ENCODE measurements at places on chromosomes 12 and 14.

GRCh38 chr12:56119361-56119796 is 1.3 kb downstream of the ZC3H10 start:
- no peak for DNase-seq

DNA sequence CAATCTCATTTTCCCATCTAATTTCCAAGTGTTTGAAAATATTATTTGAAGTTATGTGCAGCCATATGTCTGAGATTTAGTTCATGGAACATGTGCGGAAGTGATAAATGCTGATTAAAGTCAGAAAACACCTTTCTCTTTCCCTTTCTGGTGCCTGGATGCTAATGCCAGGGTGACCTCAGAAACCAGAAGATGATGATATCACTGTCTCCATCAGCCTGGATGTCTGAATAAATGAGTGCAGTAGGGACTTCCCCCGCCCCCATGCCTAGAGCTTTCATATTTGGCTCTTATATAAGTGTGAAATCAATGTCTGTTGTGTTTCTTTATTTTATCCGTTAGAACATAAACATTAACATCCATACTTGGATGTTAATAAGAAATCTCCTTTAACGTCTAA is 261.9 kb upstream of the LRIG3 start:
- DNase-seq, result no peak

DNA sequence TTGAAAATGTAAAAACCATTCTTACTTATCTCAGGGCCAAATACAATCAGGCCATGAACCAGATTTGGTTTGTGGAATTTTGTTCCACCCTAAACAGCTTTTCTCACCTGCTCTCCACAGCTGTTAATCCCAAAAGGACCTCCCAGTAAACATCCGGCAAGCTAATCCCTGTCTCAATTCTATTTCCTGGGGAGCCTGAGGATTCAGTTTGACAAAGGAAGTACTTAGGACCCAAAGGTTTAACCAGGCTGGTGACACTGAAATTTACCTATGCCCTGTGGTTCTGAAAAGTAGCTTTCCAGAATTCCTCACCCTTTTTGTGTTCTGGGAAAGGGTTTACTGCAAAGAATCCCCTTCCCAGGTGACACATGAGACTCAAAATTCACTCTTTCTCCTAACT is 15.0 kb downstream of the CAPZA3 start:
- no peak for DNase-seq

GRCh38 chr14:38120109-38120508 is 87.6 kb upstream of the SSTR1 start:
- DNase-seq, result no peak

GRCh38 chr12:108612788-108613282 is 15.0 kb upstream of the TMEM119 start:
- no peak for DNase-seq

GRCh38 chr12:29552324-29552927 is 54.9 kb upstream of the OVCH1 start:
- DNase-seq, result peak; percentile 33

DNA sequence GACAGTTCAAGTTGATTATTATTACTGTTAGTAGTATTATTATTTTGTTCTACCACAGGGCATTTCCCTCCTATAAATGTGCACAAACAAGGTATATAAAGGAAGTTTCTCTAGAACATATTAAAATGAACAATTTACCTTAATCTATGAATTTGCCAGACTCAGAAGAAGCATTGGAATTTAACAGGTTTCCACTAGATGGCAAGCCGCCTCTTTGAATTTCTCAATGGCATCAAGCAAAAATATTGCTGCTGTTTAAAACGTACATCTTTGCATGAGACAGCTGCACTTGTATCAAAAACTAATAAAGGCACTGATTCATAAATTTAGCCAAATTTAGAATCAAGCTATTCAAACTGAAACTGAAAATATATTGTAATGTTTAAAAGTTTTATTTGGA is 34.6 kb upstream of the MIS18BP1 start:
- DNase-seq, result no peak

DNA sequence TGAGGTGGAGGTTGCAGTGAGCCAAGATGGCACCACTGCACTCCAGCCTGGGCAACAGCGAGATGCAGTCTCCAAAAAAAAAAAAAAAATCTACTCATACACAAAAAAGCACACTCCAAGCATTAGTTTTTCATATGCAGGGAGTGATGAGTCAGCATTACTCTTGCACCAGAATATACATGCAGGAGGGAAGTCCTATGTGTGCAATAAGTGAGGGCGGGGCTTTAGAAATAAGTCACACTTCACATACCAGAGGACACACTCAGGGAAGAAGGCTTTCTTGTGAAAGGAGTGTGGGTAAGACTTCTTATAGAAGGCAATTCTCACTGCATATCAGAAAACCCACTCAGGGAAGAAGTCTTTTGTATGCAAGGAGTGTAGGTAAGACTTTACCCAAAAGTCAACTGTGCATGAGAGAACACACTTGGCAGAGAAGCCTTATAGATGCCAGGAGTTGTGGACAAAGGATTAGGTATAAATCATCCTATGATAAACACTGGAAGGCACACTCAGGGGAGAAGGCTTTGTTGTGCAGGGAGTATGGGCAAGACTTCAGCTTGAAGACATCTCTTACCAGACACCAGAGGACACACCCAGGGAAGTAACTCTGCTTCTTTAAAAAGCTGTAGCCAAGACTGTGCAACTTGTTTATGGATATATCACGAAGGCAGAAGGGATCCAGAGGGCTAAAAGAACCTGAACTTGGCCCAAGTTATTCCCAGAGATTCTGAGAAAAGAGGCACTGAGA is 50.5 kb downstream of the ATF7 start:
- DNase-seq, result no peak

- no peak for DNase-seq
Measured at GRCh38 chr12:52193991-52194390, 2.2 kb upstream of the KRT80 start.

- no peak for DNase-seq
Measured at GRCh38 chr12:131599190-131600159, 111.4 kb upstream of the SFSWAP start.

DNA sequence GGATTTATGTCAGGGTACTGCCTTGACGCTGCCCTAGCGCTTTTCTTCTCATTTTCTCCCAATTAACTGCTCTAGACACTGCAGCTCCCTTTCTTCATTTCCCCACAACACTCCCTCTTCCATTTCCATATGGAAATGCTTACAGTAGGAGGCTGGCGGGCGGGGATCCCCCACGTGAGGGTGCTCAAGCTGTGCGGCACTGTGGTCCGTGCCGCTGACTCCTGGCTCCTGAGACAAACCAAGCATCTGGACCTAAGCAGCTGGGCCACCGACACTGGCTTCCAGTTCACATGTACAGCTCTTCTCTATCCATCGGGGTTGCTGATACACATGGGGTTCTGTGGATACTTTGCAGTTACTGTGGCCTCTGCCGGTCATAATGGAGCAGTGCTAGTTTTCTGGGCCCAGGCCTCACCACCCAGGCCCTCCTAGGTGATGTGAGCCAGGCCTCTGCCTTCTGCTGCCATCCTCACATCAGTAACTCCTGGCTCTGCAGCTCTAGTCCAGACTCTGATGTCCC is 20.2 kb downstream of the TCHP start:
- DNase-seq, result no peak

GRCh38 chr14:75098682-75099081 is 28.2 kb downstream of the NEK9 start:
- no peak for DNase-seq

Data from activated CD4-positive, alpha-beta T cell treated with anti-CD3 and anti-CD28 coated beads for 1 hour (primary cell).